ENCODE measurements at places on chromosomes 2 and 18.

- DNase-seq, result no peak
These were observed 20.9 kb upstream of the ACAA2 start for GRCh38 chr18:49834258-49834657.

DNA sequence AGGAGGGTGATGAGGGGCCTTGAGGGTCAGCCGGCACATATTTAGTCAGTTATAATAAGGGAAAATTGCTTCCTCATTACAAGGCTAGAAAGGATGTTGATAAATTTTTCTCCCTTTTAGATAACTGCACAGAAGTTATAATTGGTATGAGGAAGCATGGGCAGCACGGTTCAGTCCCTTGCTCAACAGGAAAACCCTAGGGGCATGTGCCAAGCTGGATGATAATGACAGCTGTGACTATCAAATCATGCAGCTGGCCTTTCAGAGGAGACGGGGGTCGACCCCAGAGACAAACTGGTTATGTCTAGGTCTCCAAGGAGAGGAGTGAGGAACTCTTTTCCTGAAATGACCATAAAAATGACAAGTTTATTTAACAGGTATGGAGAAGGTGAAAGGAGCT lies 448.1 kb upstream of the VRK2 start:
- DNase-seq, result no peak

- DNase-seq, result no peak
These were observed 1133.3 kb upstream of the PIK3C3 start for GRCh38 chr18:40821596-40822243.

DNA sequence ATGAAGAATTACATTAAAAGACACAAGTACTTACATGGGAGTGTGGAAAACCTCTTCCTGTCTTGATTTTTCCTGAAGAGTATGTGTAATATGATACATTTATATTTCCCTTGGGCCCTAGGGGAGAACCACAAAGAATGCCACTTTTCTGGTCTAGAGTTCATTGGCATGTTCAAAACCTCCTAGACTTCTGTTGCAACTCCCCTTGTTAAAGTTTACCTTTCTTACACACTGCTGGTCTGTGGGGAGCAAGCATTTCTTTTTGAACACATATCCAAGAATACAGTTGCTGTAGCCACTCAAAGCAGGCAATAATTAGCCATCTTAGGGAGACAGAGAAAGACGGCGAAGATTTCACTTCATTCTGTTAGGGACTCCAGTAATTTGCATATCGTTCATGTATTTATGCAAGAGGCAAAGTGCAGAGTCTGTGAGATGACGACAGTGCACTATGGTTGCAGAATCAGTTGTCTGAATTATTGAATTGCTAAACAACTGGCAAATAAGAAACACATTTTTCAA lies 103.5 kb downstream of the NOL4 start:
- no peak for DNase-seq

GRCh38 chr18:64409511-64409910 lies 260.6 kb upstream of the LINC00305 start:
- DNase-seq, result no peak

GRCh38 chr18:63564561-63564960 lies 22.4 kb downstream of the SERPINB12 start:
- DNase-seq, result no peak

DNA sequence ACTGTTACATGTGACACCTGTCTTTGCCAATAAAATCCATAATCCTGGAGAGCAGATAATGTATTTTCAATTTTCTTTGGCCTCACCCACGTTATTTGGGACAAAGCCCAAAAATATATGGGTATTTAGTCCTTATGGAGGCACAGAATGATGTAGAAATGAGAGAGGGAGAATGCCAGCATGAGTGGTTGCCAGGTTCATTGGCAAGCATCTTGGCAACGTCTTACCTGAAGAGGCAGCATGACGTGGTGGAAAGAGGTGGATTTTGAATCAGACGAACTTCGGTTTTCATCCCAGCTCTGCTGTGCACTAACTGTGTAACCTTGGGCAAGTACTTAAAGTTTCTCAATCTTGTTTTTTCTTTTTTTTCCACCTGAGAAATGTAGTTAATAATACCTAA lies 969.6 kb upstream of the PIK3C3 start:
- no peak for DNase-seq

DNA sequence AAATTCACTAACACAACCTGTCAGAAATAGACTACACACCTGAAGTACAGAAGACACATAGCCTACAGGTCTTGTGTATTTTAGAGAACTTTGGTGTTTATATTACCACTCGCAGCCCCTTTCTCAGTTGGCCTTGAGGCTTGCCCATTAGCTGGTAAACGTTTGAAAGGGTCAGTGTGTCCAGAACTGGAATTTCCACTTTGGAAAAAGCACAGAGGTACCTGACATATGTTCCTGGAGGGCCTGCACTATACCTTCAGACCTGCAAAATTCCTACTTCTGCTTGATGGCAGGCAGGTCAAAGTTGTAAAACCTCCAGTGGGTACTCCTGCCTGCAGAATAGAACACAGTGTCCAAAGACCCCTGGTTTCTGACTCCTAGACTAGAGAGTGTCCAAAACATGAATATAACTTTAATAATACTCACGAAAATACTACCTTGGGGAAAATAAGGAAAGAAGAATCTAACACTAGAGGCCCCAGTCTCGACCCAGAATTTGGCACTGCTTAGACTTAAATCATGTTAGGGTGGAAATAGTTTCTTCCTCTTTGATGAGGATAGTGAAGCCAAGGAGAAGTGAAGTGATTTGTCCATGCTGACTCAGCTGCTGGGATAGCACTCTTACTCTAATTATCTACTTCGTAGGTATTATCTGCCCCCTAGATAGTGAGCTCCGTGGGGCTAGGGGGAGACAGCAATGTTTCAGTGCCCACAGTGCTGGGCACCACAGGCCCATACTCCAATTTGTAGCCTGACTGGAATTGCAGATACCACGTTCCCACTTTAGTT lies 2.8 kb downstream of the KCTD1 start:
- no peak for DNase-seq

DNA sequence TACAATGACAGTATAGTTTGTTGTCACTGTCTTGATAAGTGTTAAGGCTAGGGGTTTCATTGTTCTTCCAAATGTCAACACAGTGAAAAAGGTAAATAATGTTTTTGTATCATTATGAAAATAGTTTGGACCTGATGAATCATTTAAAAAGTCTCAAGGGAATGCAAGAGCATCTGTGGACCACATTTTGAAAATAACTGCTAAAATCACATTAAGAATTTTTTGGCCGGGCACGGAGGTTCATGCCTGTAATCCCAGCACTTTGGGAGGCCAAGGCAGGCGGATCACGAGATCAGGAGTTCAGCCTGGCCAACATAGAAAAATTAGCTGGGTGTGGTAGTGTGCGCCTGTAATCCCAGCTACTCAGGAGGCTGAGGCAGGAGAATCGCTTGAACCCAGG lies 10.3 kb downstream of the SCN1A start:
- no peak for DNase-seq

DNA sequence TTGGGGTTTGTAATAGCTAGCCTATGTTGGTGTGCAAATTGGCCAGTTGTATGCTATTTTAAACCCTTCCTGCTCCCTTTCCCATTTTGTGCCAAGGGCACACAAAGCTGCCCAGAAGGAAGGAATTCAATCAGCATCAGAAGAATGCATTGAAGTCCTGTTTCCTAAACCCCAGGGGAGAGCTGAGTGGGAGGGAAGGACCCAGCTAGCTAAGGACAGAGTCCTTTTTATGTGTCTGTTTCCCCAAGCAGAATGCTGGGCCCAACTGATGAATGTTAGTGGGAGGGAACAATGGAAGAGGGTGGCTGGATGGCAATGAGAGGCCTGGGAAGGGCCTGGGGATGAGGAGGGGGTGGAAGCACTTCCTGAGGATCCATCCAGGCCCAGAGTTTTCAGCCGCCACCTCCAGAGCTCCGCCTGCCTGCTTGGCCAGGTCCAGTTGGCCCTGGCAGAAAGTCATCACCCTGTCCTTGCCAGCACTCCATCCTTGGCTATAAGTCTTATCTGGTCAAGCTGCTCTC lies 32.7 kb downstream of the MEX3C start:
- no peak for DNase-seq

DNA sequence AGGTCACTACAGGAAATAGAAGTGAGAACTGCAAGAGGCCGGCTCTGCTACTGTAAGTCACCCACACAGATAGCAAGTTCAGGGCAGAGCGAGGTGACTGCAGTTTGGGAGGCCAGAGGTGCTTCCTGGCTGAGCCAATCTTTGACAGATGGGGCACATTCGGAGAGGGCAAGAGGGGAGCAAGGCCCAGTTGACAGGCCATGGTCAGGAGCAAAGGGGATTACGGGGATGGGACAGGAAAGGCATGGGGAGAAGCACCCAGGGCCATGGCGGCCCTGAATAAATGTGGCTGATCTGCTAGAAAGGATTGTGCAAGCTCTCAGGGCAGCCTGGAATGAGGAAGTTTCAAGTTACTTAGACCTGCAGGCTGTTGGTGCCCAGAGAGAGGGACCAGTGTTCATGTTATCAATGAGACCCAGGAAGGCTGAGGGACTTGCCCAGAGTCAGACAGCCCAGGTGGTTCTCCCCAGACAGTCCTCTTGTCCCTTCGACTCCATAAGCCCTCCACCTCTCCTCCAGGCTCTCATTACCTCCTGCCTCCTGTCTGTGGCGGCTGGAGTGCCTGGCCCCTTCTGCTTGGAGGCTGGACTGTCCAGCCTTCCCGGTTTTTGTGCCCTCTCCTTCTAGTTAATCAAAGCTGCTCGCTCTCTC lies 123.3 kb downstream of the CTIF start:
- DNase-seq, result no peak

DNA sequence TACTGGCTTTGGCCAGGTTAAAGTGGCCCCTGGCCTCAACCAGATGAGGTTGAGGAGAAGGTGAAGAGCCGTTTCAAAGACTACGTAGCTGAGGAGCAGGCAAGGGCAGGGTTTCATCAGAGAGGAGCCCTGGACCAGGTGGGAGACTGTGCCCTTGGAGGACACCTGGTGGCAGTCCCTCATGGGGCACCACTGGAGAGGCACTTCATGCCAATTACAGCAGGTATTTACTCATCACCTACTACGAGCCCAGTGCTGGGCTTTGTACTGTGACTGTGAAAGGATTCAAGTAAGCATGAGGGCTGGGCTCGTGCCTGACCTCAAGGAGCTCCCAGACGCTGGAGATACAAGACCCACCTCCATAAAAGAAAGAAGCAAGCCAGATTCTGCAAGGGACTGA lies 37.6 kb downstream of the SMAD7 start:
- DNase-seq, result no peak

- peak; percentile 85 for DNase-seq
These were observed 6.3 kb downstream of the ANKRD53 start for GRCh38 chr2:70984576-70985282.

DNA sequence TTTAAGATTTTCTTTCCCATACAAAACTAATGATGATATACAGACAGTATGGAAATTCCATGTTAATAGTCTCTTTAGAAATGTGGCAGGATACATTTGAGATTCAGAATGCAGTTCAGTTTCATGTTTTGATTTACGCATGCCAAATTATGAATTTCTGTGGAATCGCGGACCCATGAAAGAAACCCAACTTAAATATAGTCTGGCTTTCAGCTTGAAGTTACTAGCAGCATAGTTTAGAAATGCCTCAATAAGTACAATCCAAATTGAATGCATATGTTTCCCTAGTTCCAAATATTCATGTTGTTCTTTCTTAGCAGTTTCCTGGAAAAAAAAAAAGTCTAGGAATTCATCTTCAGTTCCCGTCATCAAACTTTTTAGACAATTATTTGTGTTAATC lies 164.1 kb upstream of the RASGRP3 start:
- DNase-seq, result no peak

DNA sequence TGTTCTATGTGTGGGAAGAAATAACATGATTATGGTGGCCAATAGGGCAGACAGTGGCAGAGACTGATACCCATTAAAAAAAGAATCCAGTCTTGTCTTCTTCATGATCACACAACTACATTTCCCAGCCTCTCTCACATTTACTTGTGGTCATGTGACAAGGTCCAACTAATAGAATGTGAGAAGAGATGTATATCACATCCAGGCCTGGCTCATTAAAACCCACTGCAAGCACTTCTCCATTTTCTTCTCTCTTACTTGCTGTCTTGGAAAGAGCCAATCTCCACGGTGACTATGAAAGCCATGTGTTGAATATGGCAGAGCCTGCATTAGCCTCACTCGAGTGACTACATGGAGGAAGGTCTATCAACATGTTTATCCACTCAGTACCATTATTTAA lies 306.2 kb upstream of the ZEB2 start:
- no peak for DNase-seq

DNA sequence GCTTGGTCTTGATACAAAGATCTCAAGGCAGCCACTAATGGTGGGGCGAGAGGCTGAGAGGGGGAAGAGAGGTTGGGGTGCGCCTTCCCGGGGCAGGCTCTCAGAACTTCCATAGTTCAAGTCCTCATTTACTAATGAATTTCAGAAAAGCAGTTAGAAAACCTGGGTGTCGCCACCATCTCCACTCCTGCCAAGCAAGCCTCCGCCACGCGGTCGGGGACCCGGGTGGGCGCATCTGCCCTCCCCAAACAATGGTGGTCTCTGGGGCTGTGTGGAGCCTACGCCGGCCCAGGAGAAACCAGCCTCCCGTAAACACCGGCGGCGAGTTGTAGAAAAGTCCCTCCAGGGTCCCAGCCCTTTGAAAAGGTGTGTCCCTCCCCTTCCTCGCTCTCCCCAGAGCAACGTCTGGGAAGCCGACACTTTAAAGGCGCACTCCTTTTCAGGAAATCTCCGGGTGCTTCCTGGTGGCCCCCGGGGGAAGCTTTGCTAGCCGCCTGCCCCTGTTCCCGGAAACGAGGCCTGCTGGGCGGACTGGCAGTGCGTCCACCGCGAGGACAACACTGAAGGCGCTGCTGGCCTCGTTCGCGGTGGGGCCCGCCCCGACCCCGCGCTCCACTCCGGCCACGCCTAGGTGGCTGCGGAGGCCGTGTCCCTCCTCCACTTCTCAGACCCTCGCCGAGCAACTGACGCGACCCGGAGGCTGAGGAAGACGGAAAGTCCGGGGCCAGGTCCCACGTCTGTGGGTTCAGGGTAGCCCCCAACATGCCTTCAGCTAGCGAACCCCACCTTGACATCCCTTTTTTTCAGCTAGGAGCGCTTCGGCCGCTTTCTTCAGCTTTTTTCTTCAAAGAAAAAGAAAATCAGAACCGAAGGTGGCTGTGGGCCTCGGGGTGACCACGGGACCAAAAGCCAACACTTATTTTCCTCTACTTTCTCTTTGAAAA lies 16.8 kb downstream of the EVX2 start:
- no peak for DNase-seq
